ENCODE measurements at places on chromosomes 4 and X. TPM values are rescaled to one million over a fixed set of nuclear protein-coding genes. Genes with fewer than 3 reads are reported as not detected.

CENPVL1 gene
- not detected for total RNA-seq

CTPS2 gene
- total RNA-seq: 5.9 TPM

HPGD gene
- 1.3 TPM for total RNA-seq

NAT8L gene
- total RNA-seq: 1.00 TPM

MAGED4B gene
- 0.67 TPM for total RNA-seq

AMTN gene
- total RNA-seq: not detected

PDE5A gene
- 6.5 TPM for total RNA-seq

STBD1 gene
- total RNA-seq: 27.2 TPM

IL1RAPL1 gene
- 3.1 TPM for total RNA-seq

IBSP gene
- total RNA-seq: not detected

ETDB gene
- total RNA-seq: not detected

GLRA2 gene
- total RNA-seq: not detected

GABRQ gene
- not detected for total RNA-seq

NUDT11 gene
- total RNA-seq: not detected

P2RY10 gene
- total RNA-seq: not detected

VGLL1 gene
- total RNA-seq: not detected

BTK gene
- 1.8 TPM for total RNA-seq

PWWP3B gene
- total RNA-seq: 9.2 TPM

CITED1 gene
- not detected for total RNA-seq

RNF128 gene
- total RNA-seq: 0.13 TPM

DTHD1 gene
- total RNA-seq: not detected

SUPT20HL1 gene
- total RNA-seq: not detected

AVPR2 gene
- 4.1 TPM for total RNA-seq

ASB9 gene
- total RNA-seq: 0.70 TPM

GAGE2A gene
- total RNA-seq: not detected

NWD2 gene
- total RNA-seq: 0.03 TPM

STK26 gene
- total RNA-seq: 0.51 TPM

NHSL2 gene
- total RNA-seq: 4.7 TPM

YTHDC1 gene
- 50.0 TPM for total RNA-seq

USP26 gene
- total RNA-seq: not detected

FGFR3 gene
- 2.9 TPM for total RNA-seq

ZNF674 gene
- total RNA-seq: 2.7 TPM

CXCL3 gene
- total RNA-seq: 0.75 TPM

RAB33A gene
- 0.24 TPM for total RNA-seq

VAMP7 gene
- 17.0 TPM for total RNA-seq

XAGE1A gene
- total RNA-seq: not detected

GPR119 gene
- not detected for total RNA-seq

SLBP gene
- 12.6 TPM for total RNA-seq

TSPAN6 gene
- 4.2 TPM for total RNA-seq

CTAG2 gene
- not detected for total RNA-seq

AFP gene
- not detected for total RNA-seq

NXF2 gene
- total RNA-seq: not detected

GJB1 gene
- not detected for total RNA-seq

TEC gene
- 1.7 TPM for total RNA-seq

PPEF1 gene
- 0.30 TPM for total RNA-seq

P2RY4 gene
- total RNA-seq: not detected
